NCI-H1092 treated with DMSO at 0.1 percent for 48 hours (cell line): ENCODE measurements at places on chromosomes 7 and 10.

DNA sequence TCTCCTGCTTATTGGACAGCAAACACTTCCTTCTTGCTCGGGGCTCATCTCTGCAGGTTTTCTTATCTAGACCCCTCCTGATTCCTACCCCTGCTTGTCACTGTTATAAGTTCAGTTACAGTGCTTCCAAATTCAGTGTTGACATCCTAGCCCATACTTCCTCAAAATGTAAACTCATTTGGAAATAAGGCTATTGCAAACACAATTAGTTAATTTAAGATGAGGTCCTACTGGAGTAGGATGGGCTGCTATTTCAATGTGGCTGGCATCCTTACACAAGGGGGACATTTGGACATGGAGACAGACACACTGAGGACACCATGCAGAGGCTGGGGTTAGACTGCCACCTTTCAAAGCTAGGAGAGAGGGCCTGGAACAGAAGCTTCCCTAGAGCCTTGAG lies 85.2 kb upstream of the NPVF start:
- no peak for DNase-seq

GRCh38 chr10:28793482-28793881 lies 116.2 kb downstream of the BAMBI start:
- DNase-seq: no peak

DNA sequence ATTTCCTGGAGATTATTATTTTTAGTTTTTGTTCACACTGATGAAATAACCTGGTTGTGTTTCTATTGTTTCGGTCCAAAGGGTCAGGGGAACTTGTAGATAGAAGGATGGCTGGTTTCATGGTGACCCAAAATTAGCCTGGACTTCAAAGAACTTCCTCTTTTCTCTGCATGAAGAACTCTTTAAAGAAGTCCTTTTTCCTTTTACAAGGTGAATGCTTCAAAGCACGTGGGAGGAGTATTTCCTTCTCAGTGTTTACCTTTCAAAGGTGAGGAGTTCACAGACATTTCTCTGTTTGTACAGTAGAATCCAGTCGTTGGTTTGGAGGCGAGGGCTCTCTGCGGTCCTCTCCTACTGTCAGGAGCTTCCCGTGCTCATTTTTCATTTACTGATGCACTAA lies 561.7 kb downstream of the GATA3 start:
- no peak for DNase-seq

- peak; percentile 57 for DNase-seq
Observed at GRCh38 chr7:113945018-113945938, 26.5 kb upstream of the PPP1R3A start.

DNA sequence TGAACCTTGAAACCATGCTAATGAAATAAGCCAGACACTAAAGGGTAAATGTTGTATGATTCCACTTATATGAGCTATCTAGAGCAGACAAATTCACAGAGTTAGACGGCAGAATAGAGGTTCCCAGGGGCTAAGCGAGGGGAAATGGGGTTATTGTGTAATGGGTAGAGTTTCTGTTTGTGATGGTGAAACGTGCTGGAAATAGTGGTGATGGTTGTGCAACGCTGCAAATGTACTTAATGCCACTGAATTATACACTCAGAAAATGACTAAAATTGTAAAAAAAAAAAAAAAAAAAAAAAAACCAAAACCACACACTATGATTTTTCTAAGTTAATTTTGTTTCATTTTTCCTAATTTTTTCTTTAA lies 30.0 kb downstream of the SFXN4 start:
- DNase-seq: no peak

DNA sequence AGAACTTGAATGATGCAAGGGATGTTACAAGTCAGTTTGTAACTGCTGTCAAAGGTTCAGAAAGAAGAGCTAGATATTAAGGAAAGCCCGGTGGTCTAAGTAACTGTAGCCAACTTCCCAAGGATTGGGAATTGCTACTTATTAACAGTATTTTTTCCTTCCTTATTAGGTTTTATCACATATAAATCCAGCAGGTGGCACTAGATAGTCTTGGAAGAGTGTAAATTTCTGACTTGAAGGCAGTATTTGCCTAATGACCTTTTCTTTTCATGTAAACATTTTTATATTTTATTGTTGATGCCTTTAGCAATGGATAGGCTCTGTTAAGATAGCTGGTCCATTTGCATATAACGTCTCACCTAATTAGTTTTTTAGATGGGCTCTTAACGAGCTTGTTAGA lies 51.2 kb downstream of the ANLN start:
- DNase-seq: no peak

DNA sequence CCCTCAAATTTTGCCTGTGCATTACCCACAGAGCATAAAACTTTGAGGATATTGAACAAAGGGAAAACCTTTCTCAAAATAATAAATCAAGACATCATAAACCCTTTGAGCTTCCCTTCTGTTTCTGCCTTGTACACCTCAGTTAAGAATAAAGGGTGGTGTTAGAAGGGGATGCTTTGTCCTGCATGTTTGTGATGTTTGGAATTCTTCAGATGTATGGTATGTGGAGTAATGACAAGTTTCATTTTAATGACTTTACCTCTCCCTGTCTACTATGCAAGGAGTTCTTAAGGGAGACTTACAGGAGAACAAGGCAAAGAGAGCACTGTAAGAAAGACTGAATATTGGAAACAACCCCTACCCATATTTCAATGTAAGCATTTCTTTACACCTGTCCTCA lies 99.2 kb downstream of the HECW1 start:
- DNase-seq: no peak

DNA sequence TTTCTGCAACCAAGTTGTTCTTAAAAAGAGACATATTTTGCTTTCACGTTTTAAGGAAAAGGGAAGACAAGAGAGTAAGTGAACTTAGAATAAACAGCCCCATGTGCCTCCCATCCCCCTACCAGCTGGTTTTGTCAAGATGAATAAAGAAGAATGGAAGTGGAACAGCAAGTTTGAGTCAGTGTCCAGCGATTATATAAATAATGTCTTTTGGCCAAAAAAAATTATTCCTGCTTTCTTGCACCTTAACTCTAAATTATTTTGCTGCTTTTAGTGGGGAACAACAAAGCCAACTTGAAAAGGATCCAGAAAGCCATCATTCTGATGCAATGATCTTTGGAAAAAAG lies 82.4 kb upstream of the TRIL start:
- DNase-seq: no peak

DNA sequence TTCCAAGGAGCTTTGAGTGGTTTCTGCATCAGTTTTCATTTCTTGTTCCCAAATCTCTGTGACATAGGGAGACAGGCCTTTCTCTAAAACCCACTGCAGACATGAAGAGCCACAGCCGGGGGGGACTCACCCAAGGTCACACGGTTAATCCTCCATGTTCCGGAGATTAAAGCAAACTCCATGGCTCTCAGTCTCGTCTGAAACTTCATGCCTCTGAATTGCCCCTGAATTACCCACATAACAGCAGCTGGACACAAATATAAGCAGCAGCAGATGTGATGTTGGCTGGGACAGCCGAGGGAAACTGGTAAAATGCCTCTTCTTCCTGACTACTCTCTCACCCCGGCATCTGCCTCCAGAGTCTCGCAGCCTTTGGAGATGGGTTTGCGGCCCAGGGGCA lies 402.2 kb downstream of the DNAJB6 start:
- no peak for DNase-seq
